Stimulated activated CD4-positive, alpha-beta T cell treated with anti-CD3 and anti-CD28 coated beads, Interleukin-4, amount 100 ng/mL, for 48 hours (primary cell): ENCODE measurements at places on chromosomes 2 and 18.

GRCh38 chr2:96324721-96325040, 436 bp upstream of the ITPRIPL1 start:
- DNase-seq: no peak

DNA sequence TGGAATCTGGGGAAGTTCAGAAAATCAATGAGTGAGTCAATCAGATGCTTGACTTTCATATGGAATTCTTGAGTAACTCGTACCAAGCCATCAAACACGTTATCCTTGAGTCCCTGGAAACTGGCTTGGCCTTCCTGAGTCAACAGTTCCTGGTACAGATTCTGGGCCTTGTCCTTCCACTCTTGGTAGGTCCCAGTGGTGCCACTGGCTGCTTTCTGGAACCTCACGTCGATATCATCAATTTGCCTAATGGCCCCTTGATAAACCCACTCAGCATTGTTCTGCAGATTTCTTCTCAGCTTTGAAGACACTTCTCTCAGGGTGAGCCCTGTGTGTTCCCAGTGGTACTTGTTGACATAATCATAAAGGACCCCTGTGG, 41.1 kb downstream of the APOB start:
- DNase-seq: no peak

DNA sequence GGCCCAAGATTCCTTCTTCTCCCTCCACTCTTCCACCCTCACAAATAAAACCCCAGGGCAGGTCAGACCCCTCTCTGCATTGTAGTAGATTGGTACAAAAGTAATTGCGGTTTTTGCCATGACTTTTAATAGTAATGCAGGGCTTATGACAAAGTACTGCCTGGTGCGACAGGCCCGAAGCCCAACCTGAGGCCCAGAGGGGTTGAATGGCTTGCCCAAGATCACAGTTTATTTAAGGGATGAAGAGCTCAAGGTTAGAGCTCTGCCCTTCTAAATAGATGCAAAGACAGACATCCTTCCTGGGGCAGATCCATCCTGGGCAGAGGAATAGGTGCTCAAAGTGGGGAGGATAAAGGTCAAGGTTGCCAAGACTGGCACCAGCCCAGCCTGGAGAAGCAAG, 899 bp upstream of the PSTPIP2 start:
- no peak for DNase-seq

DNA sequence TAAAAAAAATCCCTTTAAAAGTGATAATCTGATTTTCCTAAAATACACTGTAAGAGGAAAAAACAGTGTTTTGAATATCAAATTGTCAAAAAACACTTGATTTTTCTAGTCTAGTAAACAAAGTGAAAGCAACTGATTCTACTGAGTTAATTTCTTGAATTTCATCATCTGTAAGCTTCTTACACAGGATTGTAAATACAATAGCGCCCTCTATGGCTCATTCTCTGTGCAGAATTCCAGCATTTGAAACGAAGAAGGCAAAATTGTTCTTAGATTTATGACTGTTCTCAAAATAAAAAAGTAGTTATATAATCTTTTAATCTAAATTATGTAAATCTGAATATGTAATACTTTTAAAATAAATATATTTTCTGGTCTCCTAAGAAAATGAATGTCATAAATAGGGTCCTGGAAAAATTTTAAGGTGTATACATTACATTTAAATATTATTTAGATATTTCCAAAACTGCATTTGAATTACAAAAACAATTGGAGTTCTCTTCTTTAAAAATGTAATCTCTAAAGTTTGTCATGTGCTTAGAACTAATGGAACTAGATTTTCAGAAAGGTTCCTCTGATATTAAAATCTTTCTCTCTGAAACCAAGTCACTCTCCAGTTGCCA, 176.9 kb upstream of the MC4R start:
- no peak for DNase-seq

- DNase-seq: no peak
These were observed 1676.4 kb upstream of the SLC39A10 start for GRCh38 chr2:193980599-193980998.

DNA sequence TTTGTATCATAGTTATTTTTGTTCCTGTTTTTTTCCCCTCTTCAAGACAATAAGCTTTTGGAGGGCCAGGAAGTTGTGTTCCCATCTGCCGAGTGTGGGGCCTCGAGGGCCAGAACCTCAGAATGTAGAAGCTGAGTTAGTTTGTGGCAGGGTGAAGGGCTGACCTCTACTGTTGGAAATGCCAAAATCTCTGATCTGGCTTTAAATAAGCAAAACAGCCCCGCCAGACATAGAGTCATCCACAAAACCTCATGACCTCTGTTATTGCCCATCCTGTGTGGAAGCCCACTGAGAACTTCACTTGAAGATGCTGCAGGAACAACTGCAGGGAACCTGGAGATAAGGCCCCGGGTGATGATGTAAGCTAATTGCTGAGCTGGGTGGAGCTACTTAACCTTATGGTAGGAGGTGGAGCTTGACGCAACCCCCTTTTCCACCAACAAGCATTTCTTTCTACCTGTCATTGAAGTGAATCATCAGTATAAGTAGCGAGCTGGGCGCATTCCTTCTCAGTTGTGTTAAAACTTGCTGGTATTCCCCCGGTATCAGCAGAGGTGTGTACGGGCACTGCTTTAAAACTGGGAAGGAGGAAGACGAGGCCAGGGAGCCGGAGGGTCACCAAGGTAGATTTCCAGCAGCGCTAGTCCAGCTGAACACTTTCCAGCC, 177.2 kb downstream of the NEDD4L start:
- no peak for DNase-seq

GRCh38 chr2:99879481-99879880, 262.9 kb downstream of the AFF3 start:
- DNase-seq: no peak

DNA sequence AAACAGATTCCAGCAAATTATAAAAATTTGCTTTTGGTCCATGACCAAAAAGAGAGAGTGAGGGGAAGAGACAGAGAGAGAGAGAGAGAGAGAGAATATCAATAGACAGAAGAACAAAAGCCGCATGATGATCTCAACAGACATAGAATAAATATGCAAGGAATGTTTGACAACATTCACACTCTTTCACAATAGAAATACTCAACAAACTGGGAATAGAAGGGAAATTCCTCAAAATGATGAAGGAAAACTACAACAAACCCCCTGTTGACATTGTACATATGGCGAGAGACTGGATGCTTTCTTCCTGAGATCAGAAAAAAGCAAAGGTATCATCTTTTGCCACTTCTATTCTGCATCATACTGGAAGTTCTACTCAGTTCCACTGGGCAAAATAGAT, 309.7 kb downstream of the RAD51AP2 start:
- no peak for DNase-seq

GRCh38 chr2:111982822-111983221, 72.2 kb upstream of the TMEM87B start:
- DNase-seq: peak; percentile 2

- DNase-seq: no peak
These were observed 243.5 kb downstream of the ASXL3 start for GRCh38 chr18:33821503-33821902.

- DNase-seq: no peak
These were observed 1661.9 kb upstream of the PIK3C3 start for GRCh38 chr18:40292985-40293710.

DNA sequence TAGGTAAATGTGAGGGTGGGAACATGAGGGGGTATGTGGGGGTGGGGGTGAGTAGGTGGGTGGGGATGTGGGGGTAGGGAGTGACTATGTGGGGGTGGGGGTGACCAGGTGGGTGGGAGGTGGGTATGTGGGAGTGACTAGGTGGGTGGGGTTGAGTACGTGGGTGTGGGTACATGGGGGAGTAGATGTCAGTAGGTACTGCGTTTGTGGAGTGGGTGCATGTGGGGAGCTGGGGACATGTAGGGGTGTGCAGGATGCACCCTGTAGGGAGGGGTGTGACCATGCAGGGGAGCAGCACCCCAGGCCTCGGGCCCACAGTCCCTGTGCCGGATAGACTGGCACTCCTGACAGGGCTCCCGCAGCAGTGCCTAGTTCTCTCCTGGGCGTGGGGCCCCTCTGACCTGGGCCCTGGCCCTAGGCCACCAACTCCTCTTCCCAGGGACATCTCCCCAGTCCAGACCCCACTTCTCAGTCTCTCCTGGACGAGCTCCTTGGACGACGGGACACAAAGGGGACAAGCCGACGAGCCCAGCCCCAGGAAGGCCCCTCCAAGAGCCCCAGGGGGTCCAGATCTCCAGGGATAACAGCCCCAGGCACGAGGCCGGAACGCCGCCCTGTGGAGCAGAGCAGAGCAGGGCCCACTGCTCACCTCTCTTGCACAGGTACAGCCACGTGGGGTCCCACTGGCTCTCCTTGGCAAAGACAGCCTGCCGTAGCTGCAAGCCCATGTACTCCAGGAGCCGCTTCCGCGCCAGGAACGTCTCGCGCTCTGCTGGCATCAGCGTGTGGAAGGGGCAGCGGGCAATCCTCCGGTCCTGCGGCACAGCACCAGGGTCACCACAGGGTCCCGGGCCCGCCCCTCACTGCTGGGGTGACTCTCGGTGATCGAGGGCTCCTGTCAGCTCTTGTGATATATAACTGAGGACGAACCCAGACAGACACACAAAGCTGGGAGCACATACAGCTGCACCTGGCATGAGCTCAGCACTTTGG, 58.2 kb downstream of the ANKMY1 start:
- no peak for DNase-seq

- peak; percentile 31 for DNase-seq
These were observed at the start of gene GLI2 for GRCh38 chr2:120735746-120736170. Gene GLI2, plus strand, starts transcription at chr2:120735868. Its CDS starts 61,453 bp downstream, at chr2:120797321.

GRCh38 chr2:76700894-76701293, 821.3 kb downstream of the LRRTM4 start:
- DNase-seq: no peak

- DNase-seq: no peak
These were observed 34.3 kb downstream of the DSG4 start for GRCh38 chr18:31410716-31411483.

DNA sequence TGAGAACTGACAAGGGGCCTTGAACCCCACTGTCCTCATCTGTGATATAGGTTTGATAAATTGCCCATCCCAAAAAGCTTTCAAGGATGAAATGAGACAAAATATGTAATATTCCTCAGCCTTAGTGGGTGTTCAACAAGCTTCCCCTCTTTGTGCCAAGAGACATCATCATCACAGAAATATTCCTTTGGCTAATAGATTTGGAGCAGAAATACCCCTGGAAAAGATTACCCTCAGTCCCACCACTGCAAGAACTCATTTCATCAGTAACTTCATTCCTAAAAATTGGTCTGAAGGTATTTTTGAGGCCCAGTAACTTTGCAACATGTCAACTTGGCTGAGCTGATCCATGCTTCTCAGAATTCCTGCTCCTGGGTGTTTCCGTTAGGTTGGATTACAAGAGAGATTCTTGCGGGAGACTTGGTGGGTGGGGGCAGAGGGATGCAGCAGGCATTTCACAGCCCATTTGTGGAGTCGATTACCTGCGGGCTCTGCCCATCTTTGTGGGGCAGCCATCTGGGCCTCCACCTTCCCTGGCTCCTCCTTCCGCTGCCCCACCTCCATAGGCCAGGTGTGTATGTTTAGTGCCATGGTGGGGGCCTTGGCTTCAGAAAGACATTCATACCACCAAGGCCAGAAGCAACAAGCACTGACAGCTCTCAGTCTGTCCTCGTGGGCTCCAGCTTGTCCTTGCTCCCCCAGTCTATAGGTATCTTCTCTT, 263.9 kb downstream of the GLI2 start:
- no peak for DNase-seq

GRCh38 chr2:67277450-67277849, 119.7 kb upstream of the ETAA1 start:
- DNase-seq: no peak

- no peak for DNase-seq
These were observed 484.6 kb downstream of the SATB2 start for GRCh38 chr2:198973181-198973580.

DNA sequence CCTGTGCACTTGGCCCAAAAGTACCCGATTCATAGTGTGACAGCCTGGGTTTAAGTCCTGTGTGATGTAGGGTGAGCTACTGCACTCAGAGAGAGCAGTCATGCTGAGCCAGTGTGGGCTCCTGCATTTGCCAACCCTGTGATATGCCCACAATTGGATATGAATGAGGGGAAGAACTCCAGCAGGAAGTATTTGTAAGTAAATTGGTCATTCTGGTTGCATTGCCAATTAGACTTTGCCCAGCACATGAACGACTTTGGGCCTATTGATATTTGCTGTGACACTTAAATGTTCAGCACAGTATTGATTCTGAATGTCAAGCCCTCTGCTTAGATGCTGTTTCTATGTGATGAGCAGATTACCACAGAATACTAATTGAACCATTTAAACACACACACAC, 570.9 kb downstream of the PIK3C3 start:
- no peak for DNase-seq

GRCh38 chr2:53182601-53183000, 585.0 kb upstream of the CHAC2 start:
- no peak for DNase-seq

GRCh38 chr2:150686391-150686790, 198.9 kb upstream of the RND3 start:
- DNase-seq: no peak

- no peak for DNase-seq
These were observed 693.3 kb downstream of the LRP1B start for GRCh38 chr2:141437521-141437920.

- DNase-seq: no peak
These were observed 42.6 kb downstream of the RTP5 start for GRCh38 chr2:241912021-241912555.

- DNase-seq: no peak
These were observed 11.3 kb upstream of the MALL start for GRCh38 chr2:110126906-110127305.

- no peak for DNase-seq
These were observed 14.2 kb downstream of the SLC25A12 start for GRCh38 chr2:171879865-171880264.
